HT1080 (cell line): ENCODE measurements at places on chromosomes 7 and 10. TPM values are rescaled to one million over a fixed set of nuclear protein-coding genes. Genes with fewer than 3 reads are reported as not detected.
A peak's percentile ranks its signal among the peaks of the same experiment; 100 is the strongest.

DNA sequence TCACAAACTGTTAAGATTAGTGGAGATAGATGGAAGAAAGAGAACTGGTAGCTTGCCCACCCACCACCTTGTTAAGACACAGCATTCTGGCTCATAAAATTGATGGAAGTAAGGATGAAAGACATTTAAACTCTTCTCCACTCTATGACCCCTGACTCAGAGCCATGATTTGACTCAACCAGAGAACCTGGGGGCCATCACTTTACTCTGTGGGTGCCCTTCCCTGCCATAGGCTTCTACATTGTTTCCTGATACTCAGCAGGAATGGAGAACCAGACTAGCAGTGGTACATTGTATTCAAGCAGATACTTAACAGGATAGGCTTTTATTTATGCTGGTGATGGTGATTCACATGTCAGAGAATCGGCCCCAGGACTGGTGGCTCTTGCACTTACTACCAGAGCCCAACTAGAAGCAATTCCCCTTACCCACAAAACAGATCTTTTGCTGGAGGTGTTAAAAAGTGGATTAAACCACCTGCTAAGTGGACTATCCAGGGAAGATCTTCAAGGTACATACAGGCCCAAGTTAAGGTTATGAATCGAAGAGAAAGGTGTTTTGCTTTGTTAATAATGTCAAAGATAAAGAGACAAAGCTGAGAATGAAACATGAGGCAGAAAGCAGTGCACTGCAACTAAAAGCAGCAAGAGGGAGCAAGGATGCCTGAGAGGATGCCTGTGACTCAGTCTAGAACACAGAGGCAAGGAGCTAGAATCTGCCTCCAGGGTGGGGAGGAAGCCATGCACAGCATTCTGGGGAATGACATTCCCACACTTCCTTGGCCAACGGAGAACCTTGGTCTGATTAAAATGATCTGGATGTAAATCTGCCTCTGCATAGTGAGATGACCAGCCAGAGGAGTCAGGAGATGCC lies 36.0 kb upstream of the GLI3 start:
- peak; percentile 63 for DNase-seq

DNA sequence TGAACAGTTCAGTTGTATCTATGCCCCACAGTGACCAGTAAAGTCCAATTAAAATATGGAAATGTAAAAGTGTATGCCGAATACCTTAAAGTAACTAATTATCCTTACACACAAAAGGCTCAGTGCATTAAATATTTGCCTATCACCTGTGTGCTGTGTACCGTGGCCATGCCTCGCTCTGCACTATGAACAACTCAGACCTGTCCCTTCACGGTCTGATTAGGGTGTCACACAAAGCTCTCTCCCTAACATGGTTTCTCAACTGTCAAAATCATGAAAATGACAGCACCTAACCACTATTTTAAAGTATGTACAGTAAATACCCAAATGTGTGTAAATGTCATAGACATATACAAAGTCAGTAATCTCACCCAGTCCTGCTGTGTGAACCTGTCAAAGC lies 43.1 kb downstream of the STK17A start:
- no peak for DNase-seq

Gene MYL10
- total RNA-seq, result not detected in 2 replicates

Gene CYP26C1
- not detected in 2 replicates for total RNA-seq

DNA sequence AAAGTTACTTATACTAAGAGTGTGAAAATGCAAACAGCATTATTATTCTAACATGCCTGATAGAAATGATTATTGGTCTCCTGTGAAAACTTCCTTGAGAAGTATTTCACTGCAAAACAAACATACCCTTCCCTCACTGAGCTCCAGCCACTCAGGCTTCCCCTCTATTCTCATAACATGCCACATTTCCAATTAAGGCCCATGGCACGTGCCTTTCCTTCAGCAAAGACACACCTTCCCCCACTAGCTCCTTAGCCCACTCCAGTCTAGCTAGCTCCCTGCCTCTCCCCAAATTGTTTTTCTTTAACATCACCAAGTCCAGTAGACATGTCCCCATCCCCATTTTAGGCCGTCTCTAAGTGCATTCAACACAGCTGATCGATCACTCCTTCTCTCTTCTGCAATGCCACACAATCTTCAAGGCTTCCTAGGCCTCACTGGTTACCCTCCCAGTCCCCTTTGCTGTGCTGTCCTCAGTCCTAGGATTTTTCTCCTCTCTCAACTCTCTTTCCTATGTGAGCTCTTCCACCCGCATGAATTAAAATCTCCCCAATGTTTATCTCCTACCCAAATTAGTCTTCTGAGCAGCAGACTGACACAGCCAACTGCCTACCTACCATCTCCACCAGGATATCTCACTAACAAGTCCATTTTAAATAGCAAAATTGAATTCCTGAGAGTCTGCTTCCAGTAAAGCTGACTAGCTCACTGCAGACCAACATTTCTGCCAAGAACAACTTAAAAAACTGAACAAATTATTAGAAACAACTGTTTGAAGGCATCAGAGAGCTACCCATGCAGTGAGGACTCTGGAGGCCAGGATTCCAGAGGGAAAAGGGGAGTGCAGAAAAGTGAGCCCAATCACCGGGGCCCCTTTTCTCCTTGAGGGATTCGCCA lies 11.9 kb downstream of the CYTH3 start:
- DNase-seq, result no peak

GRCh38 chr10:100489396-100489795 lies 26.6 kb downstream of the WNT8B start:
- DNase-seq, result no peak

GRCh38 chr7:85215098-85215497 lies 28.2 kb upstream of the SEMA3D start:
- no peak for DNase-seq

Gene OR2A7
- total RNA-seq, result not detected in 2 replicates

Gene SEMA4G
- total RNA-seq, result 0.53 and 2.9 TPM in 2 replicates

Gene PRSS37
- not detected in 2 replicates for total RNA-seq

DNA sequence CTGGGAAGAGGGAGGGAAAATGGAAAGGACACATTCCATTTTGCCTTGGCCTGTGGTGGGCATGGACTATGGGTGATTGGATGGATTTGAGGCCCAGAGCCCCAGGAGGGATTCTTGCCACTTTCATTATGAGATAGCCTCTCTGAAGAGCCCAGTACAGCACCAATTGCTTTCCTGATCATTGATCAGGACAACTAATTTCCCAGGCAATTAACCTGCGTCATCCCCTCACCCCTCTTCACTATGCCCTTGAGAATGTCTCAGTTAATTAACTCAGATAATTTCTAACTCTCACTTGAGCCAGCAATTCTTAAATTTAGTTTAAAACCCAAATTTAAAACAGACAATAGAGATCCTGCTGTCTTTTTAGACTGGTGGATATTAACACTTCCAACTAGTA lies 13.5 kb upstream of the PLEKHA1 start:
- no peak for DNase-seq

DNA sequence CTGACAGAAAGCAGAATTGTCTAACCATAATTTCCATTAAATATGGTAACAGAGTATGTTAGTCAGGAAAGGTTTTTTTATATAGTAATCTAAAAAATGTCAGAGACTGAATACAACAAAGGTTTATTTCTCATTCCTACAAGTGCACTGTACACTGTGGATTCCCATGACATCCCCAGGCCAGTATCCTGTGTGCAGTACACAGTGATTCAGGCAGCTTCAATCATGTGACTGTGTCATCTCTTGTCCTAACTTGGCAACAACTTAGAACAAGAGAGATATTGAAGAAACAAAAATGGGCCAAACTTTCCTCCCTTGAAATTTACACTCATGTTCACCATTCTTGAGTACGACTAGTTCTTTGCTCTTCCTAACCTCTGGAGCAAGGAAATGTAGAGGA lies 189.8 kb upstream of the SEMA3A start:
- peak; percentile 9 for DNase-seq

- DNase-seq, result no peak
These were observed 33.9 kb downstream of the ITPRIP start for GRCh38 chr10:104304356-104304745.

DNA sequence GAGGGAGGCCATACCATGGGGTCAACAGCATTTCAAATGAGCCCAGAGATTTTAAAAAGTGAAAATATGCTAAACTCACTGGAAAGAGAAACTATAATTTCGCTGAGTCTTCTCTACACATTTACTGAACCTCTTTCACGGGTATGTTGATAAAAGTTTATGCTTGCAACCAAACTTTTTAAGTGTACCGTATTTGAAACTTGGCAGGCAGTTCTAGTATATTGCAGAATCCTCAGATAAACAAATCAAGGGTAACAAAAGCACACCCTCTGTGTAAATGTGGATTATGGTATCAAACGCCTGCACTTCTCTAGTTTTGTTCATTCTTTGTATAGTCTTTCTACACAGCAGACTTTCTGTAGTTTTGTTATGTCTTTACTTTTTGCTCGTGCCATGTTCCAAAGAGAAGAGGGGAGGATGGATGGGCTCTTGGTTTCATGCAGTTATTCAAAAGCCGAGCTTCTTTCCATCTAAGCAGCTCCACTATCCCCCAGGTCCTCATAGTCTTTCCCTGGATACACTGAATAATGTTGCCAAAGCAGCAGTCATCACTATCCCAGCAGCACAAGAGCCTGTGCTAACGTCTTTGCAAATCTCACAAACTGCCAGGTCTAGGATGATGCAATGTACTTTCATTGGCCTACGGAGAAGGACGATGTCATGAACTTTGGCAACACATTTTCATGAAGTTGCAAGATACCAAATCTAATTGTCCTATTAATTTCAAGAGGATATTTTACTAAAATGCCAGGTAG lies 131.2 kb downstream of the MPP7 start:
- no peak for DNase-seq

DNA sequence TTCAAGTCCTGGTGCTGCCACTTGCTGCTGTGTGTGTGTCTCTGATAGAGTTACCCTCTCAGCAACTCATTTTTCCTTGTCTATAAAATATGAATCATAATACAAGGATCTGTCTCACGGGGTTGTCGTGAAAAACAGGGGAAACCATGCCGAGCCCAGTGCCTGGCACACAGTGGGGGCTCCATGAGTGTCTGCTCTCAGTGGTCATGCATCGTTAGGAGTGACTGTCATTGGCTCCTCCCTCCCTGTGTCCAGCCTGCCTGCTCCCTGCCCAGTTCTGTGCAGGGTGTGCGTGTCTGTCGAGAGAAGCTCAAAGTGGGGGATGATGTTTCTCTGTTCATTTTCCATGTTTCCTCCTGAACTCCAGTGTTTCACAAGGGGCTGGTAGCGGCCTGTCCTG lies 83.6 kb upstream of the LRRC4 start:
- DNase-seq, result no peak

Gene ITPRID1
- total RNA-seq, result not detected in 2 replicates

DNA sequence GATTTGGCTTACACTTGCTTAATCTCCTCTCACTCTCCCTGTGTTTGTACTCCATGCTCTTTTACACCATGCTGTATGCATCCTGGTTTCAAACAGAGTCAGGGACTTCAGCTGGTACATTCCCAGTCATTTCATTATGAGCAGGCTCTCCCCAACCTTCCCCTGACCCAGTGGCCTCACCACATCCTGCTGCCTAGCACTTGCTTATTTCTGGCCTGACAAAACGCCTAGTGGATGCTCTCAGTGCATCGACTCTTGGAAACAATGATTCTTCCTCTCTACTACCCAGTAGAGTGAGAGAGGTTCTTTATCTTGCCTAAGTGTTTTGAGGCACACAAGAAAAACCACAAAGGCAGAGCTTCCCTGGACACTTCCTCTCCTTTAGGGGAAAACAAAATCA lies 63.4 kb downstream of the CAV1 start:
- peak; percentile 93 for DNase-seq

GRCh38 chr10:122282253-122282671 lies 11.2 kb downstream of the BTBD16 start:
- DNase-seq, result peak; percentile 78

- peak; percentile 71 for DNase-seq
These were observed 924.5 kb upstream of the MBL2 start for GRCh38 chr10:53697038-53697437.

DNA sequence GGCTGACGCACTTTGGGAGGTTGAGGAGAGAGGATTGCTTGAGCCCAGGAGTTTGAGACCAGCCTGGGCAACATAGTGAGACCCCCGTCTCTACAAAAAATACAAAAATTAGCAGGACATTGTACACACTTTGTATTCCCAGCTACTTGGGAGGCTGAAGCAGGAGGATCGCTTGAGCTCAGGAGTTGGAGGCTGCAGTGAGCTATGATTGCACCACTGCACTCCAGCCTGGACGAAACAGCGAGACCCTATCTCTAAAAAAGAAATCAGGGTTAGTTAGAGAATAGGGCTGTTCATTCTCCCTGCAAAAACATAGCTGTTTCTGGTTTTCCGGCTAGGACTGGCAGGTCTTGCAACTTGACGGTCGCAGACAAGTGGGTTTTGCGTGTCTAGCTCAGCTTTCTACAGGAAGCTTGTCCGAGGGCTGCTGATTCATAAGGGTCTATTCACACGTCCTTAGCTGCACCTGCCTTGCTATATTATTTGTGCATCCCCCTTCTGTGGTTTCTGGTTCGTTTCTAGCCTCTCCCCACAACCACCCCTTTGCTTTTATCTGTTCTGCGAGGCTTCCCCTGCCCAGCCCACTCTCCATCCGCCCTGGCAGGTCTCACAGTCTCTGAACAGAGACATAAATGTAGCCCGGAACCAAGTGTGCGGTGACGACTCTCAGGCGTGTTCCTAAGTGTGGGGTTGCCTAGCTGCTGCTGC lies 10.7 kb downstream of the AMZ1 start:
- no peak for DNase-seq

DNA sequence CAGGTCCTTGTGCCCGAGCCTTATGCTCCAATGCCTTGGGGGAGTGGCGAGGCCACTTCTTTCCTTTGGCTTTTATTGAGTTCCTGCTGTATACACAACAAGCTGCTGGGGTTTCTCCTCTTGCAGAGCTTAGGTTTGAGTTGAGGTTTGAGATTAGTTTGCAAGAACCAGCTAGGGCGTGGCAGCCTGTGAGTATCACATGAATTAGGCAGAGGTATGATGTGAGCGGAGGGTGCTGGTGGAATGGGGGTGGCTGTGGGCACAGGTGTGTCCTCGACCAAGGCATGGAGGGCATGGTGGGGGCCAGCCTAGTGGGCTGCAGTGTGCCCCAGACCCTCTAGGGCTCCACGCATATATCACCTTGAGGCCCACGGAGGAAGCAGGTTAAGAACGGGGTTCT lies 123.3 kb downstream of the DOCK1 start:
- DNase-seq, result no peak

Gene GIMAP7
- total RNA-seq, result not detected in 2 replicates

DNA sequence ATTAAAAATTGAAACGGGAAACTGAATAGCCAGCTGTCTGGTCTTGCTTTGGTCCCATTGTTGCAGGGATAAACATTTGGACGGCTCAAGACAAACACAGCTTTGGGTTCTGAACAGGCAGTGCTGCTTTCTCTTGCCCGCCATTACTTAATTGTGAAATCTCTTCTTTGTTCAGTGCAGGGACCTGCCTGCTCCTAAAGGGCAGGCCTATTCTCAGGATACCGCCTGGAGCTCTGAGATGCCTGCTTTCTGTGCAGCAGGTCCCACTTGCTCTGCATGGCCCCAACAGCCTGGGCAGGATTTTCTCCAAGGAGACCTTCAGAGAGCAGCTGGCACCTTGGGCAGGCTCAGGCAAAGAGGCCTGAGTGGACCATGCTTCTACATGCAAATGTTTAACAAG lies 237.6 kb downstream of the KCNMA1 start:
- no peak for DNase-seq

GRCh38 chr7:91193141-91193540 lies 71.1 kb upstream of the FZD1 start:
- DNase-seq, result no peak

Gene UNCX
- not detected in 2 replicates for total RNA-seq

GRCh38 chr7:698515-699475 lies 27.7 kb upstream of the DNAAF5 start:
- DNase-seq, result no peak
